Muscle of leg (tissue), 16 donors: ENCODE measurements at places on chromosomes 5 and 9. TPM values are rescaled to one million over a fixed set of nuclear protein-coding genes. Genes with fewer than 3 reads are reported as not detected.

ABLIM3 gene
- 126 TPM for polyA plus RNA-seq

SPINK13 gene
- not detected for polyA plus RNA-seq

STK10 gene
- 19.4 TPM for polyA plus RNA-seq

PPP3R2 gene
- not detected for polyA plus RNA-seq

PDLIM4 gene
- 49.6 TPM for polyA plus RNA-seq

HRH2 gene
- 1.00 TPM for polyA plus RNA-seq

IER5L gene
- 4.0 TPM for polyA plus RNA-seq

SEC24A gene
- polyA plus RNA-seq: 16.4 TPM

GOLM1 gene
- 68.8 TPM for polyA plus RNA-seq
